Epithelial cell of prostate (primary cell): ENCODE measurements at places on chromosomes 13 and 19.

GRCh38 chr13:113495494-113496210, 5.1 kb upstream of the DCUN1D2 start:
- no peak for DNase-seq

DNA sequence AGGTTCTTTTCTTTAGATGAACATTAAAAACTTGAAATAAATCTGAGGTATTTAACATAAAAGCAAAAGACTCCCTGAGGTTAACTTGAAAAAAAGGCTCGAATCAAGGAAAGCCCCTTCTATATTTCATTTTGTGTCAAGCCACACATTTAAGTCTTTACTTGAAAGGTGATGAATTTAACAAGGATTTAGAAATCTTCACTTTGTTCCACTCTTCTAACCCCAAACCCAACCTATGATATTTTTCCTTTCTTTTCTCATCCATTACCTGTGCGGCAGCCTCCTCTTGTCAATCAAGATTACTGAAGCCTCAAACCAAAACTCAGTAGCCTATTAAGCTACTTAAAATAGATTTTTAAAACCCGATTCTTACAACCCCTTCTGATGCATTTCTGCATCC, 33.8 kb downstream of the MIPEP start:
- no peak for DNase-seq

DNA sequence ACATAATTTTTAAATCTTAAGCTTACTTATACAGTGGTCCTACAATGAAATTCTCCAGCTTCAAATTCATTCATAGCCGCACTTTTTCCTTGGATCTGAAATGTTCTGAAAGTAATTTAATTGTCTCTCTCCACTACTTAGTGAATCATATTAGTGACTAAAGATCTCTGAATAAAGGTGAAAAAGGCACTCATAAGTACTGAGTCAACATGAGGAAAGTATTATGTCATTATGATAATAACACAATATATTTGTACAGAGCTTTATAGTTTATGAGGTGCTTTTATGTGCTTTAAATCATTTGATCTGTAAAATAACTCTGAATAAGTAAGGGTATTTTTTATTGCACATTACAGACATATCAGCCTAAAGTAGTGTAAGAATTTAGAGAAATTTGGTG, 628.2 kb upstream of the SLITRK5 start:
- DNase-seq, result no peak

DNA sequence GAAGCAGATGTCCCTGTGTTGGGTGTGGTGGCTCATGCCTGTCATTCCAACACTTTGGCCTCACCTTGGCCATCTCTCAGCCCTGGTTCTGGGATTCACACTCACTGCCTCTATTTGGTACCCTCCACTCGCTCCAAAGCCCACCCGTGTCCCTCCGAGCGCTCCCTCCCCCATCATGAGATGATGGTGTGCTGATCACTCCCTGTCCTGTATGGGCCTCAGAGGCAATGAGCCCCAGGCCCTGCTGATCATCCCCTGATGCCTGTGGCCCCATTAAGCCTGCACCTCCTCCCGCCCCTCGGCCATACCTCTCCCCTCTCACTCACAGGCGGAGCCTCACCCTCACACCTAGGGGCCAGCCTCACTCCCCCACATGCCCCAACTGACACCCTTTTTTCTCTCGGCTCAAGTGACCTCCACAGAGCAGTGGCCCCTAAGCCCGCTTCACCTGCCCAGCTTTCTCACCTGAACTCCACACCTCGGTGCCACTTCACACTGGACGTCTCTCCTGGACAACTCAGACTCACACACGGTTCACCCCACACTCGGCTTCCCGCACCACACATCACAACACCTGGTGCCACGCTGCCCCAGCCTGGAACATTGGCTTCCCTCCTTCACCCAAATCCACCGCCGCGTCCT, 114.5 kb downstream of the STK24 start:
- no peak for DNase-seq

DNA sequence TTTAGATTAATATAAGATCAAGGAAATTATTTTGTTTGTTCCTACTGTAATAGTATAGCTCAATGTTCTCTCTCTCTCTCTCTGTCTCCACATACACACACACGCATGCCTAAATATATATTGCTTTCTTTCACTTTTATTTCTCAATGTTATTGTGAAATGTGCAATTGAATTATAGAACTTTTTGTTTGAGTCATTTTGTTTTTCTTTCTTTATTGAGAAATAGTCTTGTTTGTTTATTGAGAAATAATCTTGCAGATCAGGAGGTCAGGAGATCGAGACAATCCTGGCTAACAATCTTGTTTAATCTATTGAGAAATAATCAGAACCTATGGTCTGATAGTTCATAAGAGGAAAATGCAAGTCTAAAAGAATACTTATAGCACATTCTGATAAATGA, 1581.3 kb downstream of the EFNB2 start:
- DNase-seq, result no peak

- no peak for DNase-seq
Observed at GRCh38 chr19:29665826-29666577, 741 bp downstream of the PLEKHF1 start.

DNA sequence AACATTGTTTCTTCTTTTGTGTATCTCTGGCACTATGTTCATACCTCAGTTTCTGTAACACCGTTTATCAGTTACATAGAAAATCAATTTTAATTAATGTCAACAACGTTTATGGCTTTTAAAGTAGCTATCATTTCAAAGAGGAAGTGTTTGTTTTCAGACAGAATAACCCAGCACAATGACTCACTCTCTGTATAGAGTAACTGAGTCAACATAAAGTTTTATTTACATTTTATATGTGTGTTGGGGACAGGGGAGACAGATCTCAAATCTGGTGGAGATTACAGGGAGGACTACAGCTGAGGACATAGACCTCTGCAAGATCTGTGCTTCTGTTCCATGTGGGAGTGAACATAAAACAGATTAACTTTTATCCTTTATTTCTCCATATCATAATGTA, 2590.1 kb downstream of the PCDH9 start:
- no peak for DNase-seq

- no peak for DNase-seq
Observed at GRCh38 chr13:27266917-27267316, 3.7 kb upstream of the RASL11A start.
